ENCODE measurements at places on chromosomes 2 and 18.

- DNase-seq, result no peak
Measured at GRCh38 chr18:78542204-78542603, 437.4 kb upstream of the SALL3 start.

DNA sequence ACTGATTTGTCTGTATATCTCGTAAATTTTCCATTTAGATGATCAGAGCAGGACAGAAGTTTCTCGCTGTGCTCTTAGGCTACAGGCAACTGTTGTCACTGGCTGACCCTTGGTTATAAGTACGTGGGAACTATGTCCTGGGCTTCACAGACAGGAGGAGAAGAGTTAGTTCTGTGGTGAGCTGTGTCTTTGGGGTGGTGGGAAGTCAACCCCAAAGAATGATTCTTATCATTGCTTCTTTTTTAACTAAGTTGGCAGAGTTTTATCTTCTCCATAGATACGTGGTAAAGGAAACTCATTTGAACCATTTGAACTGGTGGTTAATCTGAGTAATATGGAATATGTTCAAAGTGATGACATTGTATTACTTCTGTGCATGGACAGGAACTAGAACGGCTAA lies 230.6 kb upstream of the EPAS1 start:
- DNase-seq, result no peak

GRCh38 chr2:121866789-121867188 lies 111.3 kb downstream of the TSN start:
- no peak for DNase-seq

DNA sequence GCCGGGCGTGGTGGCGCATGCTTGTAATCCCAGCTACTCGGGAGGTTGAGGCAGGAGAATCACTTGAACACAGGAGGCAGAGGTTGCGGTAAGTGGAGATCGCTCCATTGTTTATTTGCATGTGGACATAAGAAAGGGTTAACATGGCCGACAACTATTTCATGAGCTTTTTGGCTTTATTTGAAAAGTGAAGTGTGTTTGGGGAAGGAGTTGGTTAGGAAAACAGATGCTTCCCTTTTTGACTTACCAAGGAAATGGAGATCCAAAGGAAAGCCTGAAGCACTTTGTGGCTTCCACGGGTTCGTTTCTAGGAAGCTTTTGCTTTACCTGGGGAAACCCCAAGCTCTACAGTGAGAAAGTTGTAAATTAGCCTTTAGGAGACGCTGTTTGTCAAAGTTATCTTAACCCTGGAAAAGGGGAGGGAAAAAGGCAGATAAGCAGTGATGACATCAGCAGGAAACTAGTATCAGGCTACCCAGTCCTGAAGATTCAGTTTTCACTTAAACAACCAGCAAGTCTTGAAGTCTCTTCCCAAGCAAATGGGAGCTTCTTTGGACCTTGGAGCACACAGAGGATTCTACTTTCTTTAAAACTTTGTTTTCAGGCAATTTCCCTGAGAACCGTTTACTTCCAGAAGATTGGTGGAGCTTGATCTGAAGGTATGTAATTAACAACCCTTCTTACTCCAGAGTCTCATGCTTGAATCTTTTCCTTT lies at the start of gene CASP10:
CASP10 (plus strand) TSS at position 492 of the 715 bp plus-strand sequence. CDS start 2,637 bp downstream, outside the sequence.
- no peak for DNase-seq

DNA sequence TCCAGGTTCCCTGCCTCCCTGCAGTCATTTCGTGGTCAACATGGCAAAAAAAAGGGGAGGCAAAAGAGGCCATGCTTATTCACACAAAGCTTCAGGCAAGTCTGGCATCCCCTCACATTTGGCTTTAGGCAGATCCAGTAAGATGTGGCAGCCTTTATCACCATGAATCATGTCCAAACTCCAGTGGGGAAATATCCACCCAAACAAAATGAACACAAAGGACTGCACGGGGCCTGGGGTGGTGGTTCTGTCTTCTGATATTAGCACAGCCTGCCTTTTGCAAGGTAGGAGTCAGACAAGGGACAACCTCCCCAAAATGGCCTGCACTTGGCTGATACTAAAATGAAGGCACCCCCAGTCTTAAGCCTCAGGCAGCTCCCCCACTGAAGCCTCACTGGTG lies 129.9 kb downstream of the ZBTB7C start:
- no peak for DNase-seq

DNA sequence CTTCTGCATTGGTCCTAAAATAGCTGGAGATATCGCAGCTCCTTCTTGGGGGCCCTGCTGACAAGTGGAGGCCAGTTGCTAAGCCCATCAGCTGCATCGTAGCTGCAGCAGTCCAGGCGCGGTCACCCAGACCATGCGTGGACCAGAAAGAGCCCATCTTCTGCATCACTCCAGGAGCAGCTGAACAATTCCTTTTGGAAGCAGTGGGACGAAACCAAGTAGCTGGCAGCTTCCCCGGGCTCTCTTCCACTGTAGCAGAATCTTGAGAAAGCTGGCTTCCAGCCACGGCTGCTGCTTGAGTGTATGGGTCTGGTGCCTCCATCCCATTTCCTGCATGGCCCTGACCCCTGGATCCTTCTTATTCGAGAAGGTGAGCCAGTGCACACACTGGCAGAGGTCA lies 22.2 kb upstream of the CAB39 start:
- no peak for DNase-seq

DNA sequence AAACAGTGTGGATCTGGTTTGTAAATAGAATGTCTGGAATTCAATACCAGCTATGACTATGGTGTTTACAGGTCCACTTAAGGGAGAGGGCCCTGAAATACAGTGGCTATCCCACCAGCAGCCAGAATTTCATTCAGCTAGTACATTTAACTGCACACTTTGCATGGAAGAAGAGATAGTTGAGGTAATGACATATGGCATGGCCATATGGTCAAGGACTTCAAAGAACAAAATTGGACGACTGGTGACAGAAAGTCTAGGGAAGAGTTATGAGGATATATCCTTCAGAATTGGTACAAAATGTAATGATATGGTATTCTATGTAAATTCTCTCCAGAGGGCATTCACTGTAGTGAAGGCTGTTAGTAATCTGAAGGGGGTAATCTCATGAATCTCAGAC lies 105.0 kb downstream of the IKZF2 start:
- DNase-seq, result no peak

GRCh38 chr18:13424363-13424762 lies 205.8 kb downstream of the LDLRAD4 start:
- no peak for DNase-seq

DNA sequence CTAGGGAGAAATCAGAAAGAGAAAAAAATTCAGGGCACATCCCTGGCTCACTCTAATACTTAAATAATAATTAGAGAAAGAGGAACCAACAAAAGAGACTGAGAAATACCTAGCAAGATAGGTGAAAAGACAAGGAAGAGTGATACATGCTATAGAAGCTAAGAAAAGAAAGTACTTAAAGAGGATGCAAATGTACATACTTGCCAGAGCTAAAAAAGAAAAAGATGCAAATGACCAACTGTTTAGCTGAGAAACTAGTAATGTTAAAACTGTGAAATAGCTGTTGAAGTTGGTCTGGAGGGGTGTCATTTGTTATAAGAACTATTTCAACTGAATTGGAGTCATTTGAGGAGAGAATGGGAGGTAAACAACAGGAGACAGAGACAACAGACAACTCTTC lies 412.2 kb downstream of the SPAG16 start:
- no peak for DNase-seq

DNA sequence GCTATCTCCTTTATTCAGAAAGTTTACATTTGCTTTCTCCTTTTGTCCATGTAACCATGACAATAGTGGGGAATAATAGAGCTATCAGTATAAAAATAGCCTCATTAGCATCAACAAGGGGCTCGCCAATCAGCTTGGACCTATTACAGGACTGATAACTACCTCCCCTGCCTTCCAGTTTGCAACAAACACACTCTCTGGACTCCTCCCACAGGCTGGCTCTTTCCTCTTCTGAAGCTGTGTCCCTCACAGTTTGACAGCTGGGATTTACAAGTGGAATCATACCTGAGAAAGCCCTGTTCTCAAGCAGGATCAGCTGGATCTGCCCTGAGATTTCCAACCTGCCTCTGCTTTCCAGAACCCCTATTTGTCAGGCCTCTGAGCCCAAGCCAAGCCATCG lies 162.5 kb downstream of the GRB14 start:
- DNase-seq, result no peak

DNA sequence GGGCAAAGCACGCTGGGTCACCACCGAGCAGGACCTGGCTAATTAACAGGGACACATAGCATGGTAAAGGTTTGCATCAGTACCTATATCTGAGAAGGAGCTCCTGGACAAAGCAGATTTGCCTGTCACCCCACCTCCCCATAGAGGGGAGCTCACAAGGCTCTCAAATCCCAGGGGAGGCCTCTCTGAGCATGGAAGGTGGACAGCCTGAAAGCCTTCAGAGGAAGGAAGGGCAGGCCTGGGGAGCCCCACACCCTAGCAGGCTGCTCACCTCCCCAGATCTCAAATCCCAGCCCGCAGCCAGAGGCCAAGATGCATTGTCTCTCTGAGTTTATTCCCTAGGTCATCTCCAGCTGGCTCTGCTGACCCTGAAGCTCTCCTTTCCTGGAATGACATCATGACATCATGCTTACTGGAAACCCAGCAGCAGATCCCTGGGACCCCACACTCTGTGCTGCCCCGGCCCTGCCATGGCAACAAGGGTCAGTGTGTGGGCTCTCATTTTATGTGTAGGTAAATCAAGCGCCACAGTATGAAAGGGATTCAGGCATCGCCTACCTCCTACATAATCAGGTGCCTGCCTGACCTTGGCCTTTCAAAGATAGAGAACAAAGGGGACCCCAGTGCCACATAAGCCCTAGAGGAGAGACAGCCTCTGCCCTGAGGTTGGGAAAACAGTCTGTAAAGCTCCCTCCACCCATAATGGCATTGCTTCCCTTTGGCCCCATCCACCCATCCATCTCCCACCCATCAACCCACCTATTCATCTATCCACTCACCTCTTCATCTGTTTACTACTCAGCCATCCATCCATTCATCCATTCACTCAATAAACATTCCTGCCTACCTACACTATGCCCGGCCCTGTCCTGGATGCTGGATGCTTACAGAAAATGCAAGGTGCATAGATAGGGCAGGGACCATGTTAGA lies 15.7 kb upstream of the TEX51 start:
- DNase-seq, result no peak

DNA sequence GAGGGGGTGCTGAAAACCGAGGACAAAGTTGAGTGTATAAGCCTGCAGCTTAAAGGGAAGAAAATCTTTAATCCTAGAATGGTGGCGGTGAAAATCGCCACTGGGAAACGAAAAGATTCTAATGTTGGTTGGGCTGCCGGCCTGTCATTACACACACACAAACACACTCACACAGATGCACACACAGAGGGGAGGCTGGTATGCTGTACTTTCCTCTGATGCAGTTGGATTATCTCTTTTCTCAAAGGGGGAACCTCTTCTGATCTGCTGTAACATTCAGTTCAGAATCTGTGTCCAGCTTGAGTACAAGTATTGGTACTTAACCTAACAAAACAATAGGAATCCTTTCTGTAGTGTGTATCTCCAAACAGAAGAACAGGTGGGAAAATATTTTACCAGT lies 39.0 kb downstream of the ANXA4 start:
- DNase-seq, result no peak

DNA sequence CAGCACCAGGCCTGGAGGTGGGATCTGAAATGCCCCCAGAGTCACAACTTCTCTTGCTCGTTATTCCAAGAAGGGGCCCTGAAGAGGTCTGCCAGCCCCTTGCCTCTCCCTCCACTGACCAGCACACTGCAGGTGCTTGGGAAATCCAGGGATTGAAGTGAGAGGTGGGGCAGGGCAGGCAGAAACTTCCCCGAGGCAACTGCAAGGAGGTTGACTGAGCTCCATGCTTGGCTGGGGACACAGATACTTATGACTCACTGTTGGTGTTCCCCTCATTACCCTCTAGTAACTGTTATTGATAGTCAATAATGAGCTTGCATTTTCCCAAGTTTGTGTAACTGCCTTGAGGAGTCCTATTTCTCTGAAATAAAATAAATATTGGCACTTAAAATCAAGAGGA lies 47.5 kb downstream of the MARCO start:
- DNase-seq, result no peak

DNA sequence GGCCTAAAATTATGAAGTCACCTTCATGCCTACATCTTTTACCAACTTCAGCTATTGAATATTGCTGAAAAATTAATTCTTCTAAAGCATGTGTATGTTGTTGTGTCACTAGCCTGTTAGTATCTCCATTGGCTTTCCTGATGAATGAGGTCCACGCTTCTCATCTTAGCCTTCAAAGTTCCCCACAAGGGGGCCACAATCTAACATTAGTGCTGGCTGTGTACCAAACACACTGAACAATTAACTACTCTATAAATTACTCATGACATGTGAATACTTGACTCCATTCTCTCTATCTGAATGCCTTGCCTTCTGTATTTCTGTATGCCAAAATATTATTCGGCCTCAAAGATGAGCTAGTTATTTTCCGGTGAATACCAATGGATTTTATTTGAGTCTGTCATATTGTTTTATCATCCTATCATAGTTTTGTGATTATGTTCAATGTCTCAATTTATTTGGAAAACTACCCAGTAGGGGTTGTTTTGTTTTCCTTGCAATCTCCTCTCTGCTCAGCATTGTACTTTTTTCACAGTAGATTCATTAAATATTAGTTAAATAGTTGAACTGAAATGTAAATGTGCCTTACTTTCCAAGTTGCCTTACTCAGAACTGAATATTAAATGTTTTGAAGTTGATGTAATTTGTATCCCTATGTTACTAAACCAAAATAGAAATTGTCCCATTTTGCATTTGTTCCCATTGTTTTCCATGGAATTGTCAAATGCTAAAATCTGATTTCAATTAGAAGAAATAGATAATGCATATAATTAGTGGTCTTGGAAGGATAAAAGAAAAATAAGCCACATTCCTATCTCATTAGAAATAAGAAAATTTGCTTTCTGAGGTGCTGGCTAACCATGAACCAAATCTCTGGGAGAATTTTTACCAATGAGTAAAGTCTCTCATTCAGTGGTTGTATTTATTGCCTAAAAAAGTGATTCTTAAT lies 208.4 kb upstream of the COL3A1 start:
- DNase-seq, result no peak

- DNase-seq, result no peak
Measured at GRCh38 chr2:152492911-152493310, 157.9 kb downstream of the FMNL2 start.

DNA sequence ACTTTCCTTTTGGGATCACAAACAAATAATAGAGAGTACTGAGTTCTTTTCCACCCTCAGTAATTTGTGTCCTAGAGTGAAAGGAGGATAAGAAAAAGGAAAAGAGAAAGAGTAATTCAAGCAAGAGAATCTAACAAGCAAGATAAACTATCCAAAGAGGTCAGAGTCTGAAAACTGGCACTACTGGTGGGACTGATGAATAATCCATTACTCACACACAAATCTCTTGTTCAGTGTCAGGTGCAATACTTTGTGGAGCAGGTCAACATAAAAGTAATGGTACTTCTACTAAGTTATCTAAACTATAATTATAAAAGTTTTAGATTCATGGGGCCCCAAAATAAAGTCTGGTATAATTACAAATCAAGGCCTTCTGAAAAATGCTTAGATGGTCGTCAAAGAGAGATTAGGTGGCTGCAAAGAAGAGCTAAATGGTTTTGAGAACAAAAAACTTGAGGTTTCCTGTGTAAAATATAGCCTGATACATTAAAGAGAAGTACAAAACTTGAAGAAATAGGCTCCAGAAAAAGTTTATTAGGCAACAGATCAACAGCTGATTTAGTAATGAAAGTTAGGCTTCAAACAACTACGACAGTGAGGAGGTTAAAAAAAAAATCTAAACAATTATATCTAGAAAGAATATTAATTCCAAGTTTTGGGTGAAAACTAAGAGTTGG lies 109.4 kb downstream of the BAZ2B start:
- no peak for DNase-seq

Data from activated gamma-delta T cell (primary cell).